ENCODE measurements at places on chromosomes 1 and 21.

GRCh38 chr1:181257117-181257516, 168.6 kb downstream of the IER5 start:
- no peak for DNase-seq

GRCh38 chr21:21406921-21407320, 408.7 kb downstream of the NCAM2 start:
- no peak for DNase-seq

DNA sequence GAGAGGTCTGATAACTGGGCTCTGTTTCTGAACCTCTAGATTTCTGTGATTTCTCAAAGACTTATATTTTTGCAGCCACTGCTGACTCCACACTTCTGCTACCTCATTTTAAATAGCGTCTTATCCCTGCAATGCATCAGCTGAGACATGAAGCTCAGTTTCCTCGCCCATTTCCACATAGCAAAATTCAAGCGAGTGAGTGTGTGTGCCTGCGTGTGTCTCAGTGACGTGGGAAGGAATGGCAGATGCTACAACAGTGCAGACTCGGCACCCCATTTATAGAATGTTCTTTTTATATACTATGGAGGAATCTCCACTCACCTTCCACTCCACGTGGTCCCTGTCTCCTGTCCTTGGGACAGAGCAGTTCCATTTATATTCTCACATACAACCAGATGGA, 35.7 kb downstream of the ZMYND12 start:
- DNase-seq = no peak

GRCh38 chr1:85936470-85936869, 220.1 kb downstream of the COL24A1 start:
- no peak for DNase-seq

- no peak for DNase-seq
Observed at GRCh38 chr1:198157847-198158725, 1.3 kb downstream of the NEK7 start.

All from AG04450 (cell line).